Mucosa of gallbladder (tissue), 1 donor: ENCODE measurements at places on chromosomes 3 and 15. TPM values are rescaled to one million over a fixed set of nuclear protein-coding genes. Genes with fewer than 3 reads are reported as not detected.

DNA sequence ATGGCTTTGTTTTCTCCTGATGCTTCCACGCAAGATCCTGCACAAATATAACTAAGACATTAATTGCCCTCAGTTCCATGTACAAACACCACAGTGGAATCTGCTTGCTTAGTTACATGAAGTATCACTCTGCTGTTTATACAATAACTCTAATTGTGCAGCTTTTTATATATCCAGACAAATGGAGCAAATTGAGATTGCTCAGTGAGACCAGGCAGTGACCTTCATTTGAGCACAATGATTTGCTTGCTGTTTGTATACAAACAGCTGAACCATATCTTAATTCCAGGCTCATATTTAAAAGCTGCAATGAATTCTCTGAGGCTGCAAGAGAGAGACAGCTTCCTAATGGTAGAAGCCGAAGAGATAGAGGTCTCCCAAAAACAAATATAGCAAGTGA, 243.7 kb downstream of the CADPS start:
- no peak for DNase-seq

DNA sequence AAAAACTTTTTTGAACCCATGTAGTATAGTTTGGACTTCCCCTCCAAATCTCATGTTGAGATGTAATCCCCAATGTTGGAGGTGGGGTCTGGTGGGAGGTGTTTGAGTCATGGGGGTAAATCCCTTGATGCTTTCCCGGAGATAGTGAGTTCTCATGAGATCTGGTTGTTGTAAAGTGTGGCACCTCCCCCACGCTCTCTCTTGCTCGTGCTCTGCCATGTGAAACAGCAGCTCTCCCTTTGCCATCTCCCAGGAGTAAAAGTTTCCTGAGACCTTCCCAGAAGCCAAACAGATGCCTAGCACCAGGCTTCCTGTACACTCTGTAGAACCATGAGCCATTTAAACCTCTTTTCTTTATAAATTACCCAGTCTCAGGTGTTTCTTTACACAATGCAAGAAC, 16.0 kb upstream of the RNU6-1 start:
- no peak for DNase-seq

CP gene
- total RNA-seq = 2.0 TPM

PLA2G4D gene
- total RNA-seq = not detected

CYP1A2 gene
- 0.14 TPM for total RNA-seq

SETD5 gene
- 94.3 TPM for total RNA-seq
